ENCODE measurements at places on chromosomes 7 and 10. TPM values are rescaled to one million over a fixed set of nuclear protein-coding genes. Genes with fewer than 3 reads are reported as not detected.

DNA sequence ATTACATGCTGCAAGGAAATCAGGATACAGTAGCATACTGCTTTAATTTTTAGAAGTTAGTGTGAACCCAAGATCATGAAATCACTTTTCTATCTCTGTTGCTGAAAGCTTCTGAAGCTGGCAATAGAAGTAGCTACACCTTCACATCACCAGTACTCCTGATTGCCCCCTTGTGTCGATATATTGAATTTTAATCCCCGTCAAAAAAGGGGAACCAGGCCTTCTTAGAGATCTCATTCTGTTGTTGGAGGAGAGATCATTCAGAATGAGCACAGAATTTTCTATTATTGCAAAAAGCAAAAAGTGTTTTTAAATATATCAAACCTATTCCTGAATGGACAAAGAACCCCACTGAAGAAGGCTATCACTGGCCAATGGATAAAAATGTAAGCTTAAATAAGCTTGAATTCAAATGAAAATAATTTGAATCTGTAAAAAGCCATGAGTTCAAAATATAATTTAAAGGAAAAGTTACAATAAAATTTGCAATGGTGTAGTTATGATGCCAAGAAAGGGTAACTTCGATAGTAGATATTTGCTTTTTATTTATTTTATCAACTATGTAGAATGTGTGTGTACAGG, 39.7 kb upstream of the TEX47 start:
- no peak for DNase-seq

NPM3 gene
- total RNA-seq: 26.5 TPM

LDB3 gene
- 0.56 TPM for total RNA-seq

DNA sequence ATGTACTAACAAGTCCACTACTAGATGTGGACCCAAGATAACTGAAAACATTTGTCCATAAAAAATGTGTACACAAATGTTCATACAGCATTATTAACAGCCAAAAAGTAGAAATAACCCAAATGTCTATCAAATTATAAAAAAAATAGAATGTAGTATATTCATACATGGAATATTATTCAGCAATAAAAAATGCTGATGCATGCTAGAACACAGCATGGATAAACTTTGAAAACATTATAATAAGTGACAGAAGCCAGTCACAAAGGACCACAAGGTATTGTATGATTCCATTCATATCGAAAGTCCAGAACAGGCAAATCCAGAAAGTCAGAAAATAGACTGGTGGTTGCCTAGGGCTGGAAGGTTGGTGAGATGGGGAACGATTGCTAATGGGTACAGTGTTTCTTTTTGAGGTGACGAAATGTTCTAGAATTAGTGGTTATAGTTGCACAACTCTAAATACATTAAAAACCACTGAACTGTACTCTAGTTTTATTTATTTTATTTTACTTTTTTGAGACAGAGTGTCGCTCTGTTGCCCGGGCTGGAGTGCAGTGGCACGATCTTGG, 43.3 kb upstream of the ANLN start:
- DNase-seq: no peak

DNA sequence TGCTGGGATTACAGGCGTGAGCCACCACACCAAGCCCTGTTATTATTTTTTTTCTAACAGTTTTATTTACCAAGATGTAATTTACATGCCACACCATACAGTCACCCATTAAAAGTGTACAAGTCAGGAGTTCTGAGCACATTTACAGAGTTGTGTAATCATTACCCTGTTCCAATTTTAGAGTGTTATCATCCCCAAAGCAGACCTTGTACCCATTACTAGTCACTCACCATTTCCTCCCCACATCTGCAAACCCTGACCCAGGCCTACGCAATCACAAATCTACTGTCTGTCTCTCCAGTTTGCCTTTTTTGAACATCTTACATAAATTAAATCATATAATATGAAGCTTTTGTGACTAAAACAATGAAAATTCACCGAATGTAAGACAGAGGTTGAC, 402.9 kb upstream of the FOXK1 start:
- DNase-seq: no peak

PRSS37 gene
- total RNA-seq: not detected

DNA sequence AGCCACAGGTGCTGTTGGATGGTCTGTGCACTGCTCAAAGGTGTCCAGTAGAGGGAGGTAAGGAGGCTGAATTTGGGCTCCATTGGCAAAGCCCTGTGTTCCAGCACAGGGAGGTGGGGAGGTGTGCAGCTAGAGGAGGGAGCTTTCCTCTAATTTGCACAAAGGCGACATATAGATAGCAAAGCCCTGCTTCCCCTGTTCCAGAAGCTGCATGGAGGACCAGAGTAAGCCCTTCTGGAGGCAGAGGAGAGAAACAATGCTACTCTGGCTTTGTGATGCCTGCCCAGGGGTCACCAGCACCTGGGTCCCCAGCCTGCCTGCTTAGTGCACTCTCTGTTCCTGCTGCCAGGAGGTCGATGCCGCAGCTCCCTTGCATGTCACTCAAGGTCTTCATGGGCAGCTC, 3.4 kb upstream of the ARHGAP22 start:
- DNase-seq: no peak

FZD8 gene
- total RNA-seq: 7.1 TPM

IGF2BP3 gene
- 1.9 TPM for total RNA-seq

GRCh38 chr7:14834456-14834855, 68.1 kb downstream of the DGKB start:
- no peak for DNase-seq

- DNase-seq: no peak
Observed at GRCh38 chr7:130020434-130020833, 30.7 kb downstream of the ZC3HC1 start.

- DNase-seq: no peak
Observed at GRCh38 chr7:116724560-116725231, 52.7 kb downstream of the MET start.

DNA sequence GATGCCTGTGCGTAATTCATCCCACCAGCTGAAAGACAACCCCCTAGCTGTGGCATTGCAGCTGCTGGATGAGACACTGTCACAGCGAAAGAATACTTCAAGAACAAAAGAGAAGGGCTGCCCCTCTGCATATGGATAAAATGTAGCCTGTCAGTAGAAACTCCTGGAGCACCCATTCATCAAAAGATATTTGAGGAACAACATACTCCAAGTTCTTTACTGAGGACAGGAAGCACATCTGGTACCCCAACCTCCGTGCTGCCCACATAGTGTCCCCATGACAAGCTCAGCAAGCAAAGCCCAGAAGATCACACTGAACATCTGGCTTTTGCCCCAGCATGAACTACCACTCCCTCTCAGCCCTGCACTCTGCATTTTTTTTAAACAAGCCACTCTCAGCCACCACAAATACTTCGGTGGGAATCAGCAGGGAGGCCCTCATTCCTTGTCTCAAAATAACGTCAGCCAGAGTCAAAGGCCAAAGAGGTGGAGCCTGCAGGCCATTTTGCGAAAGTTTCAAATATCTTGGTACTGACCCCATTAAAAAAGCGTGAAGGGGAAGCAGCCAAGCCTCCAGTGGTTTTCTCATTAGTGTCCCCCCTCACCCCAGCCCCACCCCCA, 1.7 kb downstream of the CREB3L2 start:
- DNase-seq: no peak

GRCh38 chr7:11835260-11835659, 3.3 kb upstream of the THSD7A start:
- DNase-seq: no peak

SYT15 gene
- total RNA-seq: 3.4 TPM

MOGAT3 gene
- not detected for total RNA-seq

DNA sequence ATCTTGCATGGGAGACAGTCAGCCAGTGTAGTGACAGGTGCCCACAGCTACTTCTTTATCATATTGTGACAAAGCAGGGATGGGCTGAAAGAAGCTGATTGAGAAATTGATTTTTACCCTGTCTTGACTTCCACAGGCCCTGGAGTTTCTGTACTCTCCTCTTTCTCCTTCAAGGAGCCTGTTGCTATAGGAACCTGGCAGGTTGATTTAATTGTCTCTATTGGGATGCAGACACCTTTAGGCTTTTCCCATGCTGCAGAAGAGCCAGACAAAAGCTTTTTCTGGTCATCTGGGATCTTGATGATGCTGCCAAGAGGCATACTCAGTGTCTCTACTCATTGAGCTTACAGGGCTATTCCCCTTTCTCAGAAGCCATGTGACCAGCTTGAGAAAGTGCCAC, 754.8 kb downstream of the KCNMA1 start:
- no peak for DNase-seq

UFSP1 gene
- total RNA-seq: 4.7 TPM

GRCh38 chr10:71205468-71205867, 6.9 kb upstream of the UNC5B start:
- no peak for DNase-seq

DNA sequence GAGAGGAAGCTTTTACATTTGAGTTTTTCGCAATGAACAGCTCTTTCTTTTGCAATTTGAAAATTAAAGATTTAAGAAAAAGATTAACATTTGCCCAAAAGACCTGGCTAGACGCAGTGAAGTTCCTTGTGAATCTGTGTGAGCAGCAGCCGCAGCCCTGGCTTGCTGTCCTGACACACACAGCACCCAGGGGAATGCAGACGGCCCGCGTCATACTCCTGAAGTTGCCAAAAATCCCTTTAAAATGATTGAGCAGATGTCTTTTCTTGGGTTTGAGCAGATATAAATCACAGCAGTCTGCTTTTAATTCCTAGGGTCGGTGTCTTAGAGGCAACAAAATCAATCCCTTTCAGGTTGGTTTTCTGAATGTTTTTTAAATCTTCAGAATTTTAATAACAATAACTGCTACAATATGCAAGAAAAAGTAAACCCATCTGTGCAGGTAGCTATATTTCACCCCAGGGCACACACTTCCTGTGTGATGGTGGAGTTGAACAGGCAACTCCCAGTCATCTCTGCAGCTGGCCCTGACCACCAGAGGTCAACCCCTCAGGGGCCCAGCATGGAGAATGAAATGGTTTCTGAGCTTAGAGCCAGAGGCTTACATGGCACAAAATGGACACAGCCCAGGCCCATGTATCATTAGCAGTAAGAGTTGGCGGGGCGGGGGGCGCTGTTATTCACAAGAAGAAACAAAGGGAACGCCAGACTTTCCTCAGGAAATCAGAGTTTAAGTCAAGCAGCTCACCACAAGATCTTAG, 32.2 kb upstream of the TRIL start:
- DNase-seq: no peak

DNA sequence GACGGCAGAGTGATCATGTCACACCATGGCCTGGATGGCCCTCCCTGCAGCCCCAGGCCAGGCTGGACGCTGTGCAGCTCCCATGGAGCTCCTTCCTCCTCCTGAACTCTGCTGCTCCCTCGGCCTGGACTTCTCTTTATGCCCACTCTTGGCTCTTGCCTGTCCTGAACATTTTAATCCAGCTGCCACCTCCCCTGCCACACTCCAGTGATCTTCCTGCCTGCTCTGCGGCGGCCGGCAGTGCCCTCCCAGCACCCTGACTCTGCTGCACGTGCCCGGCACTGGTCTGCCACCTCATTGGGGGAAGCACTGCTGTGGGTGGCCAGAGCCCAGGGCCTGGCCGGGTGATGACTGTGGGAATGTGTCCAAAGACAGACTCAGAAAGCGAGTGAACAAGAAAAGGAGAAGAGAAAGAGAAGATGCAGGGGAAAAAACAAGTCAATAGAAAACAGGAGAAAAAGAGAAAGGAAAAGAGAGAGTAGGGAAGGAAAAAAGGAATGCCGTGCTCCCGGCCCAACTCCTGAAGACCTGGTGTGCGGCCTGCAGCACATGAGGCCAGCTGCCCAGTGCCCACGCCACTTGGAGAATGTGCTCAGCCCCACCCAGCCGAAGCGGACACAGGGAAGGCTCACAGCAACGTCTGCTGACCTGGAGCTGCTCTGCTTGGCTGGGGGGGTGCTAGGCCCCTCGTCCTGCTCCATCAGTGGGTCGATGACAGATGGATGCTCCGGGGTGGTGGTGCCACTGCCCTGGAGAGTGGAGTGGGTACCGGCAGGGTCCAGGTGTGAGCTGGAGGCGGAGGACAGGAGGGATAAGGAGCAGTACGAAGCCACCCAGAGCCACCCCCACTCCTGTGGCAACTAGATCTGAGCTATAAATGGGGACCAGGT, 115.9 kb downstream of the DLG5 start:
- DNase-seq: no peak

DNA sequence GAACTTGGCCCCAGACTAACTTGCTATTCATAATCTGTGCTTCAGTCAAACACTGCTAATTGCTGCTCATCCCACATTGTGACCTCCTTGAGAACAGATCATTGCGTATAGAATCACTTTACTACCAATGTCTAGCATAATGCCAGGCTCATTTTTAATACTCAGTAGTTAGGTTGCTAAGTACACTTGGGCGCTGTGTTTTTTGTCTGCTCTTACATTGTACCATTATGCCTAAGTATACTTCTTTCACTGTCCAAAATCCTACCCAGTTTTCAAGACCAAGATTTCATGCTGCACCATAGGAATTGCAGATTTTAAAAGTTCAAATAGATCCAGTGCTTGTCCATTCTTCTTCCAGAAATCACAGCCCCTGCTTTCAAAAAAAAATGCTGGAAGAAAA, 32.8 kb upstream of the TMEM106B start:
- DNase-seq: no peak

PARP12 gene
- total RNA-seq: 85.1 TPM

- DNase-seq: no peak
Observed at GRCh38 chr10:132145002-132145401, 41.7 kb upstream of the DPYSL4 start.

DNA sequence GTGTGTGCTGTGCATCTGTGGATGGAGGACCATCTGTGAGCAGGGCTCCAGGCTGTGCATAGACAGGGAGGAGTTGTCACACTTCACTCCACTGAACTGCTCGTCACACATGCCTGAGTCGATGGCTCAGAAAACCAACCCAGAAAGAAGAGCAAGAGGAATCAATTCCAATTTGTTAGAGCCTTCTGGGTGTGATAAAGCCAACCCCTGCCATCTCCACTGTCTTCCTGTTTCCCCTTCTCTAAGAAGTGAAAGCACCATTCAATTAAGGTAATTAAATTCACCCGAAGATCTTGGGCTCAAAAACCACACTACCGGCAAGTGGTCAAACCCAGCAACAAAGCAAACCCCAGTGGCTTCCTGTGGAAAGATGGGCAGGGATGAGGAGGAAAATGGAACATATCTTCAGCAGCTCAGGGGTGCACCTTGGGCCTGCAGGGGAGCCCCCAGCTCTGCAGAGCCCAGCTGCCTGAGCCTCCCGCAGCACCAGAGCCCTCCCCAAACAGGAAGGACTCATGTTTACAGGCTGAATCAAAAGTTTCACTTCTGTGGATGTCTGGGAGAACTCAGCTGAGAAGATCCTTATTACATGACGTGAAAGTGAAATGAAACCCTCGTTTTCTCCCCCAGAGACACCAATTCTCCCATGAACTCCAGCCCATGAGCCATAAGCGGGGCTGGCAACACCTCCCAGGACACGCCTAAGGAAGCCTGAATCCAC, 10.9 kb downstream of the C10orf71 start:
- no peak for DNase-seq

- DNase-seq: no peak
Observed at GRCh38 chr7:122038904-122039303, 105.1 kb downstream of the AASS start.

DNA sequence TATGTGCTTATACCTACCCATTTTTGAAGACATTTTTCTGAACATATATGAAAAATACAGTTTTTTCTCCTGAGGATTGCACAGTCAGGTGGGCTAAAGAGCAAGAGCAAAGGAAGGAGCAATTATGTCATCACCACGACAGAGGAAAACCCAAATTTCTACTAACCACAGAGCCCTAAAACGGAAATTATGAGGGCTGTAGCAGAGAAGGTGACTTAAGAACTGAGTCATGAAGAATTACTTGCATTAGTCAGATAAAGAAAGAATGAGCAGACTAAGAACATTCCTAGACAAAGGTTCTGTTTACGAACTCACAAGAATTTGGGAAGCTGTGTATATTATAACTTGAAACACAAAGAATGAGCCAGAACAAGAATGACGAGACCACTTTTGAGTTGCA, 974.4 kb downstream of the NXPH1 start:
- no peak for DNase-seq

CYP3A7 gene
- 0.60 TPM for total RNA-seq

All from omental fat pad (tissue), 4 donors.